T-helper 1 cell (primary cell): ENCODE measurements at places on chromosomes 3 and 15.

GRCh38 chr3:10707400-10708215, 108.4 kb upstream of the SLC6A11 start:
- no peak for DNase-seq

GRCh38 chr3:128348805-128349531, 117.7 kb downstream of the DNAJB8 start:
- no peak for DNase-seq

DNA sequence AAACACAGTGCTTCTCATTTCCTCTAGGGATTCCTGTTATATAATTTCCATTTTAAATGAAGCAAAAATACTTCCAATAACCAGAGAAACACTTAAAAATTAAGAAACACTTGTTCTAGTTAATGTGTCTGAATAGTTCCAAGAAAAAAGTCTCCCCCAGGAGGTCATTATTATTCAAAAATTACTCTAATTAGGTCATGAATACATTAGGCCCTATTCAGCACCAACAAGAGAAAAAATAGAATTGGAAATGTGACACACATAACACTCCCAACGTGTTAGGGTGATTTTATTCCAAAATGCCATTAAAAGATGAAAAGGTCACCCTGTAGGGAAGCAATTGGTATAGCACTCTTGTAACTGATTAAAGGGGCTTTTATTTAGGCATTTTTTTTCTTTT, 382.1 kb downstream of the TUSC7 start:
- no peak for DNase-seq

DNA sequence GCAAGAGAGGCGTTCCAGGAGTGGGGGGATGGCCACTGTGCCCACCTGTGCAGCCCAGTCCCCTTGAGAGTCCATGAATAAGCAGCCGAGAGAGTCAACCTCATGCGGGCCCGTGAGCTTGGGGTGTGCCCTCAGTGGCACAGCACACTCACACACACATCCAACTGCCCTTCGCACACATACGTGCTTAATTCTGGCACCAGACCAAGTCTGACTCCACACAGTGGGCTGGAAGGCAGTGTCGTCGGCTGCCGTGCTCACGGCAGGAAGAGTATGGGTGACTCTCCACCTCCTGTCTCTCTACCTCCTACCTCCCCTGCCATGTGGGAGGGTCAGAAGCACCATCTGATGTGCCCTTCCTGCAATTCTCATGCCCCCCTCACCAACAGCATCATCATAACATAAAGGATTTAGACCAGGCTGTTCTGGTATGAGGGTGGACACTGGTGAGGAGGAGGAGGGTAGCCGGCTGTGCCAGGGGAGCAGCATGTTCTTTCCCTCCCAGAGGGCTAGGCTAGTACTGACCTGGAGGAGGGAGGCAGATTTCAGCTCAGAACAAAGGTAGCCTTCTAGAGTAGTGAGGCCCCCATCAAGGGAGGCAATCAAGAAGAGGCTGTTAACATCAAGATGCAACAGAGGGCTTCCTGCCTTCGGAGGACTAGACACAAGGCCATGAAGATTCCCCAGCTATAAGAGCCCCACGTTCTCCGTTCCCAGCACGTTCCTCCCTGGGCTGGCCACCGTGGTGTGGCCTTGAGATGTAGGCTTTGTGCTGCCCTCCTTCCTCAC, 5.3 kb upstream of the STRA6 start:
- DNase-seq, result no peak

DNA sequence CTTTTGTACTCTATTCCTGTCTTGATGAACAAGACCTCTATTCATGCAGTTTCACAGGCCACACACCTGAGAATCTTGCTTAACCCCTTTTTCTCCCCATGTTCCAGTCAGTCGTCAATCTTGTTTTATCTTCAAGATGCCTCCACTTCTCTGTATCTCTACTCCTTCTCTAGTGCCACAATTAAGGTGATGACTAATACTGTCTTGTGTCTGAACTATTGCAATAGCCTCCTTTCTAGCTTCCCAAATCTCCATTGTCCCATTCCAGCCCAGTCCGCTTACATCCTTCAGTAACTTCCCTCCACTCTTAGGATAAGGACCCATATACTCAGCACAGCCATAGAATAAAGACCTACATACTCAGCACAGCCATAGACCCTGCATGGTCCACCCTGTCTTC, 24.7 kb downstream of the CHST14 start:
- DNase-seq, result no peak
